Temporal lobe (tissue), 4 donors: ENCODE measurements at places on chromosomes 3 and 15. TPM values are rescaled to one million over a fixed set of nuclear protein-coding genes. Genes with fewer than 3 reads are reported as not detected.

The CPLX3 gene
- 0.49 TPM for total RNA-seq

The SLITRK3 gene
- 10.3 TPM for total RNA-seq

The PATL2 gene
- not detected for total RNA-seq

The LMLN gene
- 8.6 TPM for total RNA-seq

The CELF6 gene
- total RNA-seq: 10.3 TPM
